Activated CD4-positive, alpha-beta T cell treated with anti-CD3 and anti-CD28 coated beads, Interleukin-2, amount 50 U/mL, for 48 hours (primary cell): ENCODE measurements at places on chromosomes 4 and X.

GRCh38 chr4:57426779-57427395 is 316.7 kb upstream of the IGFBP7 start:
- DNase-seq, result peak; percentile 48

GRCh38 chrX:100409610-100410590 is at the start of gene PCDH19:
TSS of gene PCDH19 (minus strand) at chrX:100410273. CDS start at chrX:100408597, 1,676 bp downstream.
- peak; percentile 47 for DNase-seq

DNA sequence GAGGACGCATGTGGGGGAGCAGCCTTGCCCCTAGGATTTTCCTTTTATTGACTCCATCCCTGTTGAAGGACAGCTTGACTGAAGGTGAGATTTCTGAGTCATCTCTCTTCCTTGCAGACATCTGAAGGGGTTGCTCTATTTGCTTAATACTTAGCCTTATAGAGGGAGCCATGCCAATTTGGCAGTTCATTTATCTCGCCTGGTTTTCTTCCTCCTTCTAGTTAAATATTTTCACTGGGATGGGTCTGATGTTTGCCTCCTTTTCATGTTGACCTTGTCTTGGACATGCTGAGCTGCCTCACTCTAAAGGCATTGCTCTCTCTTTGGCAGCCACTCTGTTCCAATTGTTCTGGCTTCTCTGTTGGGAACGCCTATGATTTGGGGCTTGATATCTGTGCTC is 151.0 kb upstream of the PSAPL1 start:
- DNase-seq, result no peak

DNA sequence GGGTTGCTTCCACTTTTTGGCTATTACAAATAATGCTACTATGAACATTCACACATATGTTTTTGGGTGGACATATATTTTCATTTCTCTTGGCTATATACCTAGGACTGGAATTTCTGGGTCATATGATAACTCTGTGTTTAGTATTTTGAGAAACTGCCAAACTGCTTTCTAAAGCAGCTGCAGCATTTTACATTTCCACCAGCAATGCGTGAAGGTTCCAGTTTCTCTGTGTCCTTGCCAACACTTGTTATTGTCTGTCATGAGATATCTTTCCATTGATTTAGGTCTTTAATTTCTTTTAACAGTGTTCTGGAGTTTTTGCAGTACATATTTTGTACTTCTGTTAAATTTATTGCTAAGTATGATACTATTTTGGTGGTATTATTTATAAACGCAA is 48.3 kb downstream of the CLCN5 start:
- DNase-seq, result no peak

DNA sequence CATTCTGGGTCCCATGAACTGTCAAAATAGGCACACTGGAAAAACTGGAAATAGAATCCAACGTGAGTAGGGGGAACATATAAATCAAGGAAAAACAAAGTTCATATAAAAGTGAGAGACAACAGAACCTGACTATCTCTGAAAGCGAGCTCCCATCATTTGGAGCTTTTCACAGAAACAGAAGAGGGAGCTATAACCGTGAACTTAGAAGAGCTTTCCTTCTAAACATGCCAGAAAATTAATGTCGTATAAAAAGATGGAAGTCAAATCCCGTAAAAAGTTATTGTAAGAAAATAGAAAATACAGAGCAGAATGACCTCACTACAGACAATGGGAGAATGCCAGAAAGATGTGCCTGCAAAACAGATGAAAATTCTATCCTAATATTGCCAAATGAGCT is 23.9 kb upstream of the HSD17B10 start:
- no peak for DNase-seq

DNA sequence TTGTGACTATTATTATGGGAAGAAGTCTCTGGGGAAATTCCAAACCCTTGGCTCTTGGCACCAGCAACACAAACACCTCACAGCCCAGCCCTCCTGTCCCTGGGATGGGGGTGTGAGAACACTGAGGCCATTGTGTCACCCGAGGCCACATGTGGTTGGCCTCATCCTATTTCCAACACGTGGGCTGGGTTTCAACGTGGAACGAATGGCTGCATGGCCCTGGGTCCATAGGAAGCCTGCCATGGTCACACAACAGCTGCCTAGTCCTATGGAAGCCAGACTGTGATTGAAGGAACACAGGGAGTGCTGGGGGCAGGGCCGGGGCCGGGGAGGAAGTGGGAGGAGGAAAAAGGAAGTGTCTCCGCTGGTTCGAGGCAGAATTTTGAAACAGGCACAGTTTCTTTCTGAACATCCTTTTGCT is 10.0 kb downstream of the CLCN4 start:
- no peak for DNase-seq

GRCh38 chrX:133482056-133482952 is 67.0 kb upstream of the GPC4 start:
- no peak for DNase-seq

DNA sequence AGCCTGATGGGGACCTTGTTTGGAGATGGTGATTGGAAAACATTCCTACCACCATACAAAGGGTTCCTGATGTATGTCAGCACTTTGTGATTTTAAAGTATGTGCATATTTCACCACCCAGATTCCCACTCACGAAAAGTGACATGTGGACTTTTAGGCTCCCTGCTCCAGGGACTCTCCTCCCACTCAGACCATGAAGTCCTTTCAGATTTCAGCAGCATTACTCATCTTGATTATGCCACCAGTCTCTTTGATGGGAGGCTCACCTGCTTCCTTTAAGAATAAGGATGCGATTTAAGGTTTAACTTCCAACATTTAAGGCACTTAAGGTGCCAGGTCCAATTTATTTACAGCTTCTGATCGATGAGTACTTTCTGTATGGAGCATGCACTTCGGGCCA is 204.4 kb downstream of the PPARGC1A start:
- no peak for DNase-seq

DNA sequence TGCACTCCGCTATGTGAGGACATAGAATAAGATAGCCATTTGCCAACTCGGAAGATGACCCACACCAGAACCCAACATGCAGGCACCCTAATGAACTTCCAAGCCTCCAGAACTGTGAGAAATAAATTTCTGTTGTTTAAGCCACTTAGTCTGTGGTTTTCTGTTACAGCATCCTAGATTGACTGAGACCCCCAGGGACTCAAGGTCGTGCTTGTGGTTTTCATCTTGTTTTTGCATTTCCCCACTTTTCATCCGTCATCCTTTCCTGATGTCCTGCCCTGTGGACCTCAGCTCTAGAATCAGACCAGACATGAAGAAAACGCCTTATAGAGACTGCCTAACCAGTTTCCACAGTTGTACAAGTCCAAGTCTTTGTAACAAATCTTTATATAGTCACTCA is 54.4 kb downstream of the MCUB start:
- no peak for DNase-seq

- no peak for DNase-seq
These were observed 3.3 kb upstream of the ADH7 start for GRCh38 chr4:99438405-99438780.

DNA sequence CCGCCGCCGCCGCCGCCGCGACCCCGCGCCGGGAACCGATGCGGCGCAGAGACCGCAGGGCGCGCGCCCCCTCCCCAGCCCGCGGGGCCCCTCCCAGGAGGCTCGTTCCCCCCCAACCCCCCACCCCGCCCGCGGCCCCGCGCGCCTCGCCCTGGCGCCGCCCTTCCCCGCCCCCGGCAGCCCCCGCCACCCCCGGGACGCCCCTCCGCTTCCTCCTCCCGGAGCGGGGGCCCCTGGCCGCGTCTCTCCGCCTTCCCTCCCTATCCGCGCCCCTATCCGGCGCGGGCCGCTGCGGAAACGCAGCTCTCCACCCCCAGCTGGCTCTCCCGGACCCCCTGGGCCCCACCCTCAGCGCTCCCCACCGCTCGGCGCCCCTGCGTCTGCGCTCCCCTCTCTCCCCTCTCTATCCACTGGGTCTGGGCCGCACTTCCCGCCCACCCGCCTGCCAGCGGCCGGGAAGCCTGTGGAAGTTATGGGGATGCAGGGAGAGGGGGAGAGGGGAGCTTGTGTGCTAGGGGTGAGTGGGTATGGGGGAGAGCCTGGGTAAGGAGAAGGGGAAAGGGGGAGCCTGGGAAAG is at the start of gene TMEM271:
Gene TMEM271 (minus strand): TSS at position 51 of the 577 bp plus-strand sequence. CDS start 233 bp downstream, outside the sequence.
- DNase-seq, result no peak

DNA sequence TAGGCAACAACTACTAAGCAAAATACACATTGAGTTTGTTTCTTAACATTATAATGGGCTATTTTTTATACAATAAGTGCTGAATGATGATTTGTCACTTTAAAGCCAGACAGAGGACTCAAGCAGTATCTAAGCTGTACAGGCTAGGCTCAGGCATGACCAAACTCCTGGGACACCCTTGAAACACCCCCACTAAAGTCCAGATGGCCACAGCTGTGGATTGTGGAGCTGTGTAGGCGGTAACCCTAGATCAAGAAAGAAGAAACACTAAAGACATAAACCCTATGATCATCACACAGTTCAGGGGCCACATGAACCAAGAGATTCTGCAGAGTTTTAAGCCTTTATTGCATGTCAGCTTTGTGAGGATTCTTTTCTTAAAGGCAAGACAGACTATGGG is 25.1 kb downstream of the TAB3 start:
- no peak for DNase-seq

DNA sequence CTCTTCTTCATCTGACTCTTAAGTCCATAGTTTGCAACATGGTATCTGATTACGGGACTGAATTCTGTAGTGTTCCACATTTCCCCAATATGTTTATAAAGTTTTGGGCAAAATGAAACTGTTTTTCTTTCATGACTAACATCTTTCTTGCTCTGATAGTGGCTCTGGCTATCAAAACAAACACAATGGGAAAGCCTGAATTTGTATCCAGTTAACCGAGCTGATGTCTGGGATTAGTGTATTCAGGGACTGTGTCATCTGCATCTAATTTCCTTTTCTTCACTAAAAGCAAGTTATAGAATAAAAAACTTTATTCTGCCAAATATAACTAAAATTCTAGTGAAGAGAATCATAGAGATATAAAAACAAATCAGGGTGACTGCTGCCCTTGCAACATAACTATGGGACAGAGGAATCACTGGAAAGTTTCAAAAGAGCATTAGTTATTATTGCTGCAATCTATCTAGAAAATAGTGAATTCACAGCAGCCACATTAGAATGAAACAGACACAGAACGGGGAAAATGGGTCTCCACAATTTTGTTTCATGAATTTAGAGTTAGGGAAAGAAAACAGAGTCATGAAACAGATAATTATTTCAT is 61.3 kb downstream of the ANTXR2 start:
- DNase-seq, result no peak

DNA sequence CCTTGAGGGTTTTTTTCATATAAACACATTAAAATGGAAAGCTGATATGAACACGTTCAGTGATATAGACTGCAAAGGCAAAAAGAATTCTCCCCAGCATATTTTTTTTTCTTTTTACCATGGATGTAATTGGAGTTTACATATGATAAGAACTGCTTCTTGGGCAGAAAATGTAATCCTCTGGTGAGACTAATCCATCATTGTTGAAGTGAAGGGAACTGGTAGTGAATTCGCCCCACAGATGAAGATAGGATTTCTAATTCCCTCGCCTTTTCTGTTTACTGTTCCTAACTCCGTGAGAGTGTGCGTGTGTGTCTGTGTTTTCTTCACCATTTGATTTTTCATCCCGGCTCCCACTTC is 88.9 kb downstream of the GPR143 start:
- DNase-seq, result no peak

- DNase-seq, result no peak
These were observed 551.3 kb upstream of the TECRL start for GRCh38 chr4:64960516-64960915.

- no peak for DNase-seq
These were observed 237.9 kb downstream of the ARHGAP10 start for GRCh38 chr4:147969573-147970385.

DNA sequence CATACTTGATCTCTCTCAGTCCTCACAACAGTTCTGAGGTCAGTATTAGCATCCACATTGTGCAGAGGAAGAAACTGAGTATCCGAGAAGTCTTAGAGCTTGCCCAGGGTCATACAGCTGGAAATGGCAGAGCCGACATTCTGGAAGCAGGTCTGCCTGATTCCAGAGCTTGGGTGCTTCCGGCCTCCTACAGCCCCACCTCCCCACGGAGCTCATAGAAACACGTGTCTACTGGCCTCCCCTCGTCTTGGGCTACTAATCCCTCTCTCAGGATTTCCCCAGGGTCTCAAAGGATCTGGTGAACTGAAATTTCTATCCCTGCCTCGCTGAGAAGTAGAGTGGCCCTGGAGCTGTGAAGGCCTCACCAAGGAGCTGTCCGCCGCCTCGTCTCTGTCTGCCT is 12.0 kb upstream of the KDM5C start:
- no peak for DNase-seq

GRCh38 chr4:26083987-26084386 is 170.0 kb downstream of the SMIM20 start:
- DNase-seq, result no peak

- DNase-seq, result no peak
These were observed 24.4 kb downstream of the TACC3 start for GRCh38 chr4:1745697-1746096.

DNA sequence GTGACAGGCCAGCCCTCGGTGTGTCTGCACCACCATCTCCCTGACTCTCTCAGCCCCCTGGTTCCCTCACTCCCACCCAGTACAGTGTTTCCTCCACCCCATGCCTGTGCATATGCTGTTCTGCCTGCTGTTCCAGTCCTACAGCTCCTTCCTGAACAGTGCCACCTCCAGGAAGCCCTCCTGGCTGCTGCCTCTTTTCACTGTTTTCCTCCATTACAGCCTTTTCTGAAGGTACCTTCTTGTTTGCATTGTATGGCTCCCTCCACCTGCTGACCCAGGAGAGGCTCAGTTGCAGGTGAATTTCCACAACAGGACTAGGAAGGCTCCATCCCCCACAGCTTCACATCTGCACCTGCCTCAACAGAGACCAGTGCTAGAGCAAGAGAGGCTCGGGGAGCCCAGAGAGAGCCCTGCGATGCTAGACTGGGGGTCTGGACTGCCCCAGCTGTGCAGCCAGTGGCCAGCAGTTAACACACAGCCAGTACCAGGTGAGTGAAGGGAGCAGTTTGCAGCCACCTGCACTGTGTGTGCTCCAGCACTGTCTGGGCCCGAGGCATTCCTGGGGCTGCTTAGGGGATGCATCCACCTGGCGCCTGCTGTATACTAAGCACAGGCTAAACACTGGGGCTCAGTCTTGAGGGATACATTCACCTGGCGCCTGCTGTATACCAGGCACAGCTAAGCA is 92.0 kb downstream of the ADRA2C start:
- DNase-seq, result no peak

DNA sequence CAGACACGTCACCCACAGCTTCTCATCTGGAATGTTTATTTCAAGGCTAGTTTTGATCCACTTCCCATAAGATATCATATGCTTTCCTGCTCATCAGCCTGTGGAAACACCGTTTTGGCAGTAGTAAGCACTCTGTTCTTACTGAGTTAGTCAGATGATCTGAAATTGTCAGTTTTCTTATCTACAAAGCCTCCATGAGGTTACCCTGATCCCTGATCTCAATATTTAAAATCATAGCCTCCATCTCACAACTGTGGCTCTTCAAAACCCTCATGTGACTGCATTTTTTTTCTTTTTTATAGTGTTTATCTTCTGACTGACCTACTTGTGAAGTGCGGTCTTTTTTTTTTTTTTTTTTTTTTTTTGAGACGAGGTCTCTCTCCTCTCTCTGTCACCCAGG is 22.7 kb downstream of the BST1 start:
- no peak for DNase-seq

GRCh38 chr4:138562544-138562991 is 320.4 kb upstream of the SLC7A11 start:
- DNase-seq, result no peak
